ENCODE measurements at places on chromosomes 1 and 21. TPM values are rescaled to one million over a fixed set of nuclear protein-coding genes. Genes with fewer than 3 reads are reported as not detected.

TMEM52 gene
- 0.49 TPM for total RNA-seq

KCNJ9 gene
- not detected for total RNA-seq

NBPF9 gene
- total RNA-seq: 37.4 TPM

MPC2 gene
- total RNA-seq: 54.8 TPM

DNA sequence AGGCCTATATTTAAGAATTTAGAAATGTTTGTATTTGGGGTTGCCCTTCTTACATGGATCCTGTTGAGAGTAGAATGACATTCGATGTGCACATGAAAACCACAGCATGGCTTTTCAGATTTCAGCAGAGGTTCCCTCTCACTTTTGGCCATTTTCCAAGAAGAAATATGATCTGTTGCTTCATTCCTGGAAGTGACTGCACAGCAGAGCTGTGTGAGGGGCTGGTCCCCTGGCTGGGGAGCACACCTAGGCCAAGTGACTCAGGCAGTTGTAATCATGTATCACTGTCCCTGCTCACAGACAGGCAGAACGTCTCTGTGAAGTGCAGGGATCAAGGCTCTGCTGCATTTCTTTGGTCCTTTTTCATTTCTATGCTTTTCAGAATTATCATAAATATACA lies 32.3 kb downstream of the AGT start:
- no peaks in the 10 kb centered on the region for H3K4me1 ChIP-seq
- H3K4me3 ChIP-seq: no peak overlapping the region
- peaks cover 88% of the 10 kb centered on the region for H3K36me3 ChIP-seq
- no peaks in the 10 kb centered on the region for H3K27me3 ChIP-seq

GRCh38 chr21:45817345-45817744 lies 164.2 kb upstream of the COL6A1 start:
- no peak for DNase-seq
- no peak overlapping the region for H3K27ac ChIP-seq
- H3K27me3 ChIP-seq: no peaks in the 10 kb centered on the region

GRCh38 chr1:147585640-147586383 lies 44.5 kb downstream of the BCL9 start:
- no peaks in the 10 kb centered on the region for H3K36me3 ChIP-seq
- no peak overlapping the region for H3K4me3 ChIP-seq
- peaks cover 11% of the 10 kb centered on the region for H3K4me1 ChIP-seq
- DNase-seq: no peak
- H3K27ac ChIP-seq: no peak overlapping the region

DNA sequence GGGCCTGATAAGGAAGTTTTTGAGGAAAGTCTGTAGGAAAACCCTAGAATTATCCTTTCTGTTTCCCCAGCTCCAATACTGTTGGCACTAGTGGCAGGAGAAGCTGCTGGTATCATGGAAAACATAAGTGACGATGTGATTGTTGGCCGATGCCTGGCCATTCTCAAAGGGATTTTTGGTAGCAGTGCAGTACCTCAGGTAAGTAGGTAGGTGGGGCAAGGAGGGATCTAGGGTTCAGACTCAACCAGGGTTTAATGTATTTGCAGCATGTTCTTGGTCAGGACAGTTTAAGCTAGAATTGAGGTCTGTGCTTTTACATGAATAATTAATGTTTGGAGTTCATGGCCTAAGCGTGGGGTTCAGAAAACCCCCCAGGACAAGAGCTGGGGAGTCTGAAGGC lies 62.1 kb downstream of the KDM1A start:
- H3K4me3 ChIP-seq: no peak overlapping the region
- peaks cover 84% of the 10 kb centered on the region for H3K36me3 ChIP-seq
- H3K4me1 ChIP-seq: no peaks in the 10 kb centered on the region
- no peak for DNase-seq

DNA sequence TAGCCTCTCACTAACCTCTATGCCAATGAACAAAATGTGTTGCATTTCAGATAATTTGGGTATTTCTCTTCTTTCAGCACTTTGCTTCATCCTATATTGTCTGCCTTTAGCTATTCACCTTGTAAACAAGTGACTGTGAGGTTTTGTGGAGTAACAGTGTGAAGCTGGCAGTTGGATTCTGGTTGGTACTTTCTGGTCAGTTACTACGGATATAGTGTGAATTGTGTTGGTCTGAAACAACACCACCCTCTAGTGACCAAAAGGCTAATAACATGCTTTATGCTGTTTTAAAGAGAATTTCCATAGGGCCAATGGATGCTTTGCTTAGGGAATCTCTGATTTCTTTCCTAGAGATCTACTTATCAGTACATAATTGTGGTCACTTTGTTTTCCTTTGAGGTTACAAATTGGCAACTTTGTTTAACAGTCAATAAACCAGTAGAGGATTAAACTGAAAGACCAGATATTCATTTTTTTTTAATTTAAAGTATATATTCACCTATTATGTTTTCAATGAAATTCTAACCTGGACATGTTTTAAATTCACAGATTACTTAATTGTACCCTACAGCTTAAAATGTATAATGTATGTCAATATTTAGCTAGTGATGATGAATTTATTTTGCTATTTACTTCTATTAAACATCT lies 2.5 kb upstream of the PTGER3 start:
- no peaks in the 10 kb centered on the region for H3K36me3 ChIP-seq
- no peak overlapping the region for H3K27ac ChIP-seq
- peaks cover 27% of the 10 kb centered on the region for H3K27me3 ChIP-seq
- H3K4me3 ChIP-seq: no peak overlapping the region

DNA sequence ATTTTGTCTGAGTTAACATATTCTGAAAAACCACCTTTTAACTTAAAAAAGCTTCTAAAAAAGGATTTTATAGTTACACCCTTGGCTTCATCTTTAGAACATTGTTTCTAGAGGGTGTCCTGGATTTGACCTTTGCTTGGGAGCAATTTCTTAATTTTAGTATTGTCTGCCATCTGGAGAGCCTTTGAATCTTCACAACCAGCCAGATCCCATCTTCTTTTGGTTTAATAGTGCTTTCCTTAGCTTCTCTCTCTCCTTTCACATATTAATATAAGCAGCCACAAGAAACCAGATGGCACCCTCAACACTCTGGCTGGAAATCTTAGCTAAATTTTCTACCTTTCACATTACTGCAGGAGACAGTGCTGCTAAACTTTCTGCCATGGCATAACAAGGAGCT lies 76.5 kb upstream of the TSPAN2 start:
- DNase-seq: no peak
- no peak overlapping the region for H3K4me3 ChIP-seq
- H3K36me3 ChIP-seq: no peaks in the 10 kb centered on the region
- no peaks in the 10 kb centered on the region for H3K4me1 ChIP-seq
- peaks cover 3% of the 10 kb centered on the region for H3K27me3 ChIP-seq

DNA sequence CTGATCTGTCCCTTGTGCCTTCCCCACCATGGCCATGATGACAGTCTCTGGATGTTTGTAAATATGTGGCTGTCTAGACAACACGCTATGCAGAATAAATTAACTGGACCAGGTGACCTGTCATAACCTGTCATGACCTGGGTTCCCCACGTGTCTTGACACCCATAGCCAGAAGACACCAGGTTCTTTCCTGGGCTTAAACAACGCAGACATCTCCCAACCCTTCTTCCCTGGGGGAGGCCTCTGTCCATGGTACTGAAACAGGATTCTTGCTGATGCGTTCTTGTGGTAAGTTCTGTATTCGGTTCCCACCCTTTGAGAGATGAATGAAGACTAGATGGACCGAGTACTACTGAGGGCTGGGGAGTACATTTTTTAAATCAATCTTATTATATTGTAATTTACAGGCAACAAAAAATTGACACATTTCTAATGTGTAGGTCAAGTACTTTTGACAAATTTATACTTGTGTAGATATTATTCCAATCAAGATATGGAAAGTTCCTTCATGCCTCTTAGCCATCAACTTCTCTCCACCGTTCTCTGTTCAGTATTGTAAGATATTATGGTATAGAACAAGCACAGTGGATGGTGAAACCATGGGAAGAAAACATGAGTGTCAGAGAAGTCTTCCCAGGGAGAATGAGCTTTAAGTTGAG lies 738.8 kb downstream of the PTPRU start:
- no peaks in the 10 kb centered on the region for H3K36me3 ChIP-seq
- H3K4me3 ChIP-seq: no peak overlapping the region
- no peak overlapping the region for H3K27ac ChIP-seq
- no peaks in the 10 kb centered on the region for H3K27me3 ChIP-seq
- DNase-seq: no peak

Measured in CD4-positive, alpha-beta T cell (primary cell).